ENCODE measurements at places on chromosomes 3 and 15.

- peak; percentile 100 for DNase-seq
These were observed at the start of gene PTPN23 for GRCh38 chr3:47380601-47381316. PTPN23 (plus strand) TSS chr3:47381021; CDS start chr3:47381097, 76 bp downstream.

- DNase-seq, result peak; percentile 54
These were observed 174.1 kb downstream of the KLHL25 start for GRCh38 chr15:85620690-85621049.

- DNase-seq, result no peak
These were observed 7.2 kb upstream of the RBP1 start for GRCh38 chr3:139546772-139547171.

- DNase-seq, result no peak
These were observed 6.8 kb downstream of the PLA2G4F start for GRCh38 chr15:42149493-42150218.
